Anterior cingulate cortex (tissue), 58 donors: ENCODE measurements at places on chromosomes 2 and 18.

DNA sequence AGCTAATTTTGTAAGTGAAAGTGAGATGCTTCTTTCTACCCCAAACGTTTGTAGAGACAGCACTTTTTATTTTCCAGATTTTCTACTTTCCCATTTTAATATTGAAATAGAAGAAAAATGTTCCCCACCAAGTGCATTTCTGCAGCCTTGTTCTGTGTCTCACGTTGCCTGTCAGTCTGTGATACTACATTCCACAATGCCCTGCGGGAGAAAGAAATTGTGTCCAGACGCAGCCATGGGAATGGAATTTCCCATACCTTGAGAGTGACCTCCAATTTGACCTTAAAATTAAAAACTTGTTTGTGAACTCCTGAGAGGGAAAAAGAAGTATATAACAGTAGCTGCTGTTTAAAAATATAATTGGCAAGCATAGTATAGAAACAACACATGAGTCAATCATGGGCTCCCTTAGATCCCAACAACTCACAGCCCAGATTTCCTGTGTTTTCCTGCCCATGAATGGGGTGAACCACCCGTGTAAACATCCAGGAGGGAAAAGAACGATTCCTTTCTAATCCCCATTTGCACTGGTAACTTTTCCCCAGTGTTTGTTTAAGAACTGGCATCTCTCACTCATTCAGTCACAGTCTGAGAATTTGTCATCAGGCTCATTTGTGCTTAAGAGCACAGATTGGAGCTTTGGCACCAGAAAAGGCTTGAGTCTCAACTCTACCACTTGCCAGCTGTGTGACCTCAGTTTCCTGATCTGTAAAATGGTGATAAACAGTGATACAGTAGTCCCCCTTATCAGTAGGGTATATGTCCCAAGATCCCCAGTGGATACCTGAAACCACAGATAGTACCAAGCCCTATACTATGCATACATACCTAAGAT lies 166.1 kb upstream of the ZNF521 start:
- no peak for DNase-seq

GRCh38 chr18:35028536-35028935 lies 12.7 kb upstream of the MAPRE2 start:
- no peak for DNase-seq

- DNase-seq = no peak
Measured at GRCh38 chr2:45337481-45337880, 273.6 kb downstream of the SRBD1 start.

GRCh38 chr2:174492963-174493431 lies 6.2 kb upstream of the GPR155 start:
- DNase-seq = no peak

GRCh38 chr18:11024928-11025669 lies 124.3 kb downstream of the PIEZO2 start:
- DNase-seq = no peak

GRCh38 chr2:179331061-179331460 lies 66.4 kb upstream of the SESTD1 start:
- DNase-seq = no peak
